ENCODE measurements at places on chromosomes 6 and 20.

- DNase-seq, result no peak
These were observed 37.6 kb downstream of the LAMP5 start for GRCh38 chr20:9551808-9552550.

GRCh38 chr6:42370323-42370985 lies 81.3 kb downstream of the TRERF1 start:
- no peak for DNase-seq

DNA sequence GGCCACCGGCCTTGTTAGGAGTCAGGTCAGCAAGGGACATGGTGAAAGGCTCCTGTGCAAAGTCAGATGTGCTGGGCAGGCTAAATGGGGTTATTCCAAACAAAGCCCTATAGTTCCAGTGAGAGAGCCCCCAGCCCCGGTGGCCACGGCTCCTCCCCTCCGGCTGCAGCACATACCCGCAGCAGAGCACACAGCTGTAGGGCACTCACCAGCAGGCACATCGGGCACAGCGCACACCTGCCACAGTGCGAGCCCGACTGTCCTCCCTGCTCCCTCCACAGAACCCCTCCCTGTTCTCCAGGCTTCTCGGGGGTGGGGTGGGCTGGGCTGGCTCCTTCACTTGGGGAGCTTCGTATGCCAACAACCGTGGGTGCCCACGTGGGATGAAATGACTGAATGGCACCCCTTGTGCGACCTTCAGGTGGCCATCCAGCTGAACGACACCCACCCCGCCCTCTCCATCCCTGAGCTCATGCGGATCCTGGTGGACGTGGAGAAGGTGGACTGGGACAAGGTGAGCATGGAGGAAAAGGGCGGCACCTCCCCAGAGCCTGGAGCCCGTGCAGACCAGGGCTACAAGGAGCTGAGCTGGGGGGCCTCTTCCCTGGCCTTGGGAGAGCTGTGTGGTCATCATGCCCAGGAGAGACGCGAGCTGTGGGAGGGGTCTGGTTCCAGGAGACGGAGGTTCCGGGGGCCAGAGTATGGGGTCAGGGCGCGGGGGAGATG lies 30.9 kb downstream of the PYGB start:
- DNase-seq, result no peak

DNA sequence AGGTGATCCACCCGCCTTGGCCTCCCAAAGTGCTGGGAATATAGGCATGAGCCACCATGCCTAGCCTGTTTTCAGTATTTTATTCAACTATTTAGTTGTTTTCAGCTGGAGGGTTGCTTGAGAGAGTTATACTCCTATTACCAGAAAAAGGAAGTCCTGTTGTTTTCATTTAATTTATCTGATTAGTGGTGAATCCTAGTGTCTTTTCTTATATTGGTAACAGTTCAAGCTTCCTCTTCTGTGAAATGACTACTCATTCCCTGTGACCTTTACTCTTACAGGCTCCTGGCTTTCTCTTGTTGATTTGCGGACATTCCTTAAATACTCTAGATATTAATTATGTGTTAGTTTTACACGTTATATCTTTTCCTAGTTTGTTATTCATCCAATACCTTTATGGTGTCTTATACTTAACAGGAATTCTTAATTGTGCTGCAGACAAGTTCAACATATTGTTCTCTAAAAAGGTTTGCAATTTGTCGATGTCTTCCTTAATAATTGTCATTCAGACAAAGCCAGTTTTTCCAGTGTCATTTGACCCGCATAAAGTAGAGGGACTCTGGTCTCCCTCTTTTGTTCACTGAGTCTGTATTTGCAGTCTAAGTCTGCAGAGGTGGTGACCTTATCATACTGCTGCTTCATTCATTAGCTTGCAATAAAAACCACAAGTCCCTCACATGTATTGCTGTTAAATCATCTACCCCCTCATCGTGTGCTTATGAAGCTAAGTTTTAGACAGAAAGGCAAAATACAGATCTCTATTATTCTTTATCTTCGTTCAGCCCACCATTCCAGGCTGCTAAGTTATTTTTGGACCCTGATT lies 51.4 kb downstream of the ZBTB9 start:
- DNase-seq, result peak; percentile 7

GRCh38 chr6:71733970-71734899 lies 152.1 kb upstream of the RIMS1 start:
- DNase-seq, result peak; percentile 42

Measured in fibroblast of lung (primary cell).